Activated naive CD8-positive, alpha-beta T cell treated with anti-CD3 and anti-CD28 coated beads, Interleukin-2, amount 10 ng/mL, durations not matched to agents 7 days and 5 days (primary cell): ENCODE measurements at places on chromosomes 11 and 22.

DNA sequence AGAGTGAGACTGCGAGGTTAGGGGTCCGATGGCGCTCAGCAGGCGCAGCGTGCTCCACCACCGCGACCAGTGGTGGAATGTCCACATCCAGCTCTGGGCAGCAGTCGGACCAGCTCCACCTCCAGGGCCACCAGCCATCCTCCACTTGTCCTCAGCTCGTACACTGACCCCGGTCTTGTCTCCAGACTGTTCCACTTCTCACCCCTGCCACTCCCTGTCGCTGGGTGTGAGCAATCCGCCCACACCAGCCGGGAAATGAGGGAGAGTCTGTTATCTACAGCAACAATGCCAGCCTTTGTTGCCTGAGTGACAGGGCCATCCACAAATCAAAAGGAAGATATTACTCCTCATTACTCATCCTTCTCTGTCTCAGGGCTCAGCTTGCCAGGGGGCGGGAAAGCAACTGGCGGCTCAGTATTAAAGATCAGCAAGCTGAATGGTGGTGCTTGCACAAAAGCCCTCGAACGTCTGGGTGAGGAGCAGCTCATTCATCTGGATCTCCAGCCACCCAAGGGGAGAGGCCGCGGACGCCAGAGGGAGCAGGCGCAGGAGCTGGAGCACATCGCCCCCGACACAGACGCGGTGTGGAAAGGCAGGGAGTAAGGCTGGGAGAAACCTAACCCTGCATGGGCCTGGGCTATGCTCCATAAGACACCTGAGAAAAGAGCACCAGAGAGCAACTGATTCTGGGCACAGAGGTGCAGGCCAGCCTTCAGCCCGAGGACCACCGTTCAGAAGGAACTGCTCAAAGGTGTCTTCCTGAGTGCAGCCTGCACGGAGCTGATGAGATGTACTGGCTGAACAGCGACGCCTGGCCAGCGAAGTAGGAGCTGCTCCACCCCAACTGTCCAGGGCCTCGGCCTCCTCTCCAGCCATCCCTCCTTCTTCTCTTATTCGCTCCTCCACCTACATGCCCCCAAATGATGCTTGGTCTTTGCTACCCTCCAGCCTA, 21.9 kb downstream of the IGSF9B start:
- no peak overlapping the region for H3K4me3 ChIP-seq
- peak overlapping the region; percentile 28 for H3K27ac ChIP-seq
- no peak for DNase-seq
- H3K36me3 ChIP-seq = peaks cover 26% of the 10 kb centered on the region
- H3K27me3 ChIP-seq = no peaks in the 10 kb centered on the region

DNA sequence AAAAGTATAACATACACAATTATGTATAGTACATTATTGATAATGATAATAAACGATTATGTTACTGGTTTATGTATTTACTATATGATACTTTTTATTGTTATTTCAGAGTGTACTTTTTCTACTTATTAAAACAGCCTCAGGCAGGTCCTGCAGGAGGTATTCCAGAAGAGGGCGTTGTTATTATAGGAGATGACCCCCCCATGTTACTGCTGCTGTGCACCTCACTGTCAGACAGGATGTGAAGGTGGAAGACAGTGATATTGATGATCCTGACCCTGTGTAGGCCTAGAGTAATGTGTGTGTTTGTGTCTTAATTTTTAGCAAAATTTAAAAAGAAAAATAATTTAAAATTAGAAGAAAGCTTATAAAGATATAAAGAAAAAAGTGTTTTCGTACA, 57.6 kb downstream of the REXO2 start:
- no peak overlapping the region for H3K4me3 ChIP-seq
- no peaks in the 10 kb centered on the region for H3K27me3 ChIP-seq

GRCh38 chr22:19519041-19519926, 4.9 kb downstream of the CLDN5 start:
- no peak overlapping the region for H3K4me3 ChIP-seq
- H3K27me3 ChIP-seq = peaks cover 7% of the 10 kb centered on the region
- no peak overlapping the region for H3K27ac ChIP-seq

GRCh38 chr11:117874253-117874909, 2.1 kb downstream of the FXYD6 start:
- peaks cover 39% of the 10 kb centered on the region for H3K4me1 ChIP-seq
- no peaks in the 10 kb centered on the region for H3K36me3 ChIP-seq
- H3K4me3 ChIP-seq = peak overlapping the region; percentile 31
- peaks cover 39% of the 10 kb centered on the region for H3K27me3 ChIP-seq
- DNase-seq = no peak

- H3K27ac ChIP-seq = no peak overlapping the region
- no peaks in the 10 kb centered on the region for H3K36me3 ChIP-seq
- no peak overlapping the region for H3K4me3 ChIP-seq
- H3K27me3 ChIP-seq = peaks cover 36% of the 10 kb centered on the region
- peaks cover 13% of the 10 kb centered on the region for H3K4me1 ChIP-seq
Observed at GRCh38 chr11:12842933-12843636, 166.0 kb upstream of the RASSF10 start.

DNA sequence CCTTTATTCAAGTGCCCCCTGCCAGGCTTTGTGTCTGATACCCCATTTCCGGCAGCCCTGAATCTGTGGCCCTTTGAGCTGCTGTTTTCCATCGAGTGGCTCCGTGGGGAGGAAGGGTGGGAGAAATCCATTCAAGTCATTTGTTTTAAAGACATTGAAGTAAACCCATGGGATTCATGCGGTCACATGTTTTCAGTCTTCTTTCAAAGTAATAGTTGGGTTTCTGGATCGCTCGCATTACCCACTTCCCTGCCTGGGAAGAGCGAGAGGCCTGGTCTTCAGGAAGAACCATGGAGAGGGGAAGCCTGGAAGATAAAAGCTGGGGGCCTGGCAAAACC, 14.4 kb downstream of the DAGLA start:
- H3K4me3 ChIP-seq = no peak overlapping the region
- H3K36me3 ChIP-seq = no peaks in the 10 kb centered on the region
- H3K4me1 ChIP-seq = peaks cover 20% of the 10 kb centered on the region
- H3K27me3 ChIP-seq = peaks cover 14% of the 10 kb centered on the region
- no peak for DNase-seq
- H3K27ac ChIP-seq = no peak overlapping the region

DNA sequence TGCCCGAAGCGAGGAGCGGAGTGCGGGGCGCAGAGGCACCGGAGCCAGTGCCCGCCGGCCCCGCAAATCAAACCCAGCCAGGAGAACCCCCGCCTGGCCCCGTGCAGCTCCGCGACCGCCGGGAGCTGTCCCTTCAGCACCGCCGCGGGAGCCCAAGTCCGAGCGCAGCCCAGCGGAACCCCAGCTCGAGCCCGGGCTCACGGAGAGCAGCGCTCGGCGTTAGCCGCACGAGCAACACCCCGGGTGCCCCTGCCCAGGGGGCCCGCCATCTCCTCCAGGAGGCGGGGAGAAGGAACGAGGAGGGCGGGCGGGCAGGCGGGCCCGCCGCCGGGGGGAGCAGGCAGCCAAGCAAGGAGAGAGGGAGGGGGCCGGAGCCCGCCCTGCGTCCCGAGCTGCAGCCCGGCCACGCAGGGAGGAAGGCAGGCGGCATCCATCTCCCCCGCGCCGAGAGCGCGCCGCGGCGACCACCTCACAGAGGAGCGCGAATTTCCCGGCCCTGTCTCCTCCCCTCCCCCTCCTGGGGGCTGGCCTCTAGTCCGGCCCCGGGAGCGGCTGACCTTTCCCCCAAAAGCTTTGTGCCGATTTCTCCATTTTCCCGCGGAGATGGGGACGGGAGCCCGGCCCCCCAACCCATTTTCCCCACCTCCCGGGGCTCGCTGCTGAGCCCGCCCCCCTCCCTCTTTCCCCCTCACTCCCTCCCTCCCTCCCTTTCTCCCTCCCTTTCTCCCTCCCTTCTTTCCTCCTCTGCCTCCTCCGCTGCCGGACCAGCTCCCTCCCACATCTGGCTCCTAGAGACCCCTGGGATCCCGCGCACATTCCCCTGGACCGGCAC, 621 bp downstream of the KCNC1 start:
- peaks cover 4% of the 10 kb centered on the region for H3K4me1 ChIP-seq
- peaks cover 45% of the 10 kb centered on the region for H3K27me3 ChIP-seq
- no peaks in the 10 kb centered on the region for H3K36me3 ChIP-seq
- H3K27ac ChIP-seq = no peak overlapping the region

DNA sequence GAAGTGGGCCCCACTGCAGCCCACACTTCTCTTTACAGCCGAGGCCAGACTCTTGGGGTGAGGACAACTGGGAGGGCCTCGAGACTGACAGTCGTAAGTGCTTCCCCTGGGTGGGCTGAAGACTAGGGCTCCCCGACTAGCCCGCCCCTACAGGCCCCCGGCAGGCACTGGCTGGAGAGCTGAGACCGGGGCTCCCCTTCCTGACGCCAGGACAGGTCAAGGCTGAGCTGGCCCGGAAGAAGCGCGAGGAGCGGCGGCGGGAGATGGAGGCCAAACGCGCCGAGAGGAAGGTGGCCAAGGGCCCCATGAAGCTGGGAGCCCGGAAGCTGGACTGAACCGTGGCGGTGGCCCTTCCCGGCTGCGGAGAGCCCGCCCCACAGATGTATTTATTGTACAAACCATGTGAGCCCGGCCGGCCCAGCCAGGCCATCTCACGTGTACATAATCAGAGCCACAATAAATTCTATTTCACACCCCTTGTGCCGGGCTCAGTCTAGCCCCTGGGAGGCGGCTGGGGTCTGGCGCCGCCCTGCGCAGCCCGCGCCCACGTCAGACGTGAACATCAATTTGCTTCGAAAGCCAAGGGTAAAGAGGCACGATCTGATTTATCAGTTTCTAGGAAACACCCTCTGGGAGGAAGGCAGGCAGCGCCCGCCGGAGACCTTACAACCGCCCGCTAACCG, 13.5 kb downstream of the SCYL1 start:
- H3K27ac ChIP-seq = no peak overlapping the region
- H3K27me3 ChIP-seq = no peaks in the 10 kb centered on the region
- no peak for DNase-seq
- no peak overlapping the region for H3K4me3 ChIP-seq
- H3K4me1 ChIP-seq = peaks cover 3% of the 10 kb centered on the region

- H3K27me3 ChIP-seq = no peaks in the 10 kb centered on the region
- peaks cover 2% of the 10 kb centered on the region for H3K36me3 ChIP-seq
- no peak for DNase-seq
- H3K27ac ChIP-seq = no peak overlapping the region
Observed at GRCh38 chr11:46597609-46598219, 3.9 kb upstream of the AMBRA1 start.

DNA sequence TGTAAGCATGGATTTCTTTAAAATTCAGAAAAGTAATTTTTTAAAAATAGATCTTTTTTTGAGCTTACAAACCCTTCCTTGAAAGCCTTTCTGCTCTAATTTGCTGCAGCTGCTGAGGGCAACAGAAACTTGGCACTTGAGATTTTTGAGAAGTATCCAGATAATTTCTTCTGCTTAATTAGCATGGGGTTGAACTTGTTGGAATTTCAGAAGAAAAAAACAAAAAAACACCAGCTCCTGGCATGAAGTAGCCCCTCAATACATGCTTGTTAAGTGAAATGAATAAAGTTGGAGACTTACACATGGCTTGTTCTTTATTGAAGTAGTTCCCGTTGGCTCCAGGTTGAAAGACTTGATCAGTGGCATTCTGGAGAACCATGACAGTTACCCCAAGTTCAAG, 331.4 kb upstream of the RAG2 start:
- DNase-seq = no peak
- no peaks in the 10 kb centered on the region for H3K27me3 ChIP-seq
- H3K36me3 ChIP-seq = no peaks in the 10 kb centered on the region
- no peak overlapping the region for H3K4me3 ChIP-seq
- no peak overlapping the region for H3K27ac ChIP-seq
- H3K4me1 ChIP-seq = no peaks in the 10 kb centered on the region

DNA sequence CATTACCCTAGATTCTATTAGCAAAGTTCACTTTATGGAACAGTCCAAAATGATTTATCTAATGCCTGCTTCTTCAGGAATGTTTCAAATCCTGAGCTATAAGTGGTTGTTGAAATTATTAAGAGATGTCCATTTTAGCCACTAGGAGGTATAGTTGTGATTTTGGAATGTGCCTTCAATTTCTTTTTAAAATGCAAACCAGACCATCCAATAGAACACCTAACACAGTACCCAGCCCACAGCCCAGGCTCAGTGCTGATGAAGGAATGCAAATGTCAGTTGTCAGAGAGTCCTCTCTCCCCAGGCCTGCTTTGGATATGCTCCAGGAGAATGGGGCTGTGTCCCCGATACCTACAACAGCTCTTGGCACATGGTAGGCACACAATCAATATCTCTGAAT, 85.8 kb upstream of the E2F8 start:
- no peak for DNase-seq
- H3K4me3 ChIP-seq = no peak overlapping the region
- no peaks in the 10 kb centered on the region for H3K36me3 ChIP-seq
- no peak overlapping the region for H3K27ac ChIP-seq

GRCh38 chr11:124812876-124813275, 12.7 kb upstream of the MSANTD2 start:
- H3K27ac ChIP-seq = no peak overlapping the region
- no peaks in the 10 kb centered on the region for H3K36me3 ChIP-seq
- DNase-seq = no peak

- H3K4me1 ChIP-seq = peaks cover 58% of the 10 kb centered on the region
- no peak overlapping the region for H3K27ac ChIP-seq
- no peak for DNase-seq
- H3K27me3 ChIP-seq = no peaks in the 10 kb centered on the region
Observed at GRCh38 chr22:43004362-43005035, 10.4 kb downstream of the PACSIN2 start.

DNA sequence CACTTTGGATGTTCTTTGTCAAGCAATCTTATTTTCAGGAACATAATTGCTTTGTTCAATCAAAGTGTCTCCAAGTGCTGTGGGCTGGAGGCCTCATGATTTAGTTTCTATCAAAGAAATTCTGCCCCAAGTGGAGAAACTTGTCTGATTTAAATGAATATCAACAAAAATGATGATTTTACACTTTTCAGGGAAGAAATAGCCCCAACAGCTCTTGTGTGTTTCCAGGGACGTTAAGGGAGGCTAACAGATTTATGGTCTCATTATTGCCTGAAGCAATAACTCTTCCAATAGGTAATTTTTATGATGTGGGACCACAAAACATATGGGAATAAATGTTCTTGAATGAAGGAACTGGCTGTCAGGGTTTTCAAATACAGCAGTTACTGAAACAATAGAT, 699.1 kb downstream of the FAM181B start:
- H3K36me3 ChIP-seq = no peaks in the 10 kb centered on the region
- no peaks in the 10 kb centered on the region for H3K4me1 ChIP-seq
- no peak for DNase-seq
- no peak overlapping the region for H3K27ac ChIP-seq
- H3K27me3 ChIP-seq = no peaks in the 10 kb centered on the region

DNA sequence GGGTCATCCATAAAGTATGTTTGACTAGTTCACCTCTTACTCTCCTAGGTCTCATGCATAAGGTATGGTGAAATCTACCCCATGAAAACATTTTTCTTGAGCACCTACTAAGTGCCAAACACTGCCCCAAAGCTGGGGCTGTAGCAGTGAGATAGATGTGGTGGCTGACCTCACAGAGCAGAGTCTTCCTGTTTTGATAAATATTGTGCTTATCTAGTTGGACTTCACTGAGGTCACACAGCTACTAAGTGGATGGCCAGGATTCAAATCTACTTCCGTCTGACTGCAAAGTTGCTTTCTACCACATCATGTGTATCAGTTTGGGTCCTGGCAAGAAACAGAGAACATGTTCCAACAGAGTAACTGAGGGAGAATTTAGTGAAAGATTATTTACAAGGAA, 6.4 kb upstream of the HTATIP2 start:
- peak overlapping the region; percentile 3 for H3K27ac ChIP-seq
- no peak overlapping the region for H3K4me3 ChIP-seq
- no peak for DNase-seq

GRCh38 chr22:47654922-47655491, 892.6 kb downstream of the TBC1D22A start:
- no peak overlapping the region for H3K27ac ChIP-seq
- no peaks in the 10 kb centered on the region for H3K27me3 ChIP-seq
- H3K4me1 ChIP-seq = no peaks in the 10 kb centered on the region
- DNase-seq = no peak

- peak overlapping the region; percentile 48 for H3K27ac ChIP-seq
- H3K27me3 ChIP-seq = peaks cover 20% of the 10 kb centered on the region
- DNase-seq = peak; percentile 56
Observed at GRCh38 chr11:75547617-75548058, 14.4 kb upstream of the SERPINH1 start.
